ENCODE measurements at places on chromosomes 2 and 18. TPM values are rescaled to one million over a fixed set of nuclear protein-coding genes. Genes with fewer than 3 reads are reported as not detected.

- no peak for DNase-seq
These were observed 55.1 kb downstream of the LTBP1 start for GRCh38 chr2:33001823-33002222.

The EML6 gene
- total RNA-seq: 0.17 TPM

DNA sequence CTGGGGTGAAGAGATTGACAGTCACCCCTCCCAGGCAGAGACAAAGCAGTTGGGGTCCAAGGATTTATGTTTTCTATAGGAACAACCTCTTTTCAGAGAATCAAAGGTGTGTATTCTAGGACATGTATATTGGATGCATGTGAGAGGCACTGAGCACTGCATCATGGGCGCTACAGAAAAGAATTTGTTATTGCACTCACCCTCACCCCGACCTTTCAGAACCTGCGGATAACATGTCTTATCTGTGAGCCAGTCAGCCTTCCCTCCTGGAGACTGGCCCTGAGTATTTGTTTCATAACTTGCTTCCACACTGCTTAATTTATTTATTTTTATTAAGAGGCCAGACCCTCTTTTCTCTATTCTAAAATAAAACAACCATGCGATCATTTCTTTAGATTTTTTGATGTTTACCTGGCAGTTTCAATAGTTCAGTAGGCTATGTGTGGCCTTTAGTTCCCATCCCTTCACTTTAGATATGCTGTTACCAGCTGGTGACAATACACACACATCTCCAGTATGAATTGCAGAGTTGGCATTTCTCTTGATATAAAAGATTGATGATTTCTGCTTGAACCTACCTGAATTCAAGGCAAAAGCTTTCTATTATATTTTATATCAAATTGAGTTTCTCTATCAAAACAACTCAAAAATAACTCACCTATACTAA is 29.8 kb downstream of the FABP1 start:
- no peak for DNase-seq

- DNase-seq: peak; percentile 41
These were observed 33.0 kb downstream of the TMEFF2 start for GRCh38 chr2:192161656-192162290.

DNA sequence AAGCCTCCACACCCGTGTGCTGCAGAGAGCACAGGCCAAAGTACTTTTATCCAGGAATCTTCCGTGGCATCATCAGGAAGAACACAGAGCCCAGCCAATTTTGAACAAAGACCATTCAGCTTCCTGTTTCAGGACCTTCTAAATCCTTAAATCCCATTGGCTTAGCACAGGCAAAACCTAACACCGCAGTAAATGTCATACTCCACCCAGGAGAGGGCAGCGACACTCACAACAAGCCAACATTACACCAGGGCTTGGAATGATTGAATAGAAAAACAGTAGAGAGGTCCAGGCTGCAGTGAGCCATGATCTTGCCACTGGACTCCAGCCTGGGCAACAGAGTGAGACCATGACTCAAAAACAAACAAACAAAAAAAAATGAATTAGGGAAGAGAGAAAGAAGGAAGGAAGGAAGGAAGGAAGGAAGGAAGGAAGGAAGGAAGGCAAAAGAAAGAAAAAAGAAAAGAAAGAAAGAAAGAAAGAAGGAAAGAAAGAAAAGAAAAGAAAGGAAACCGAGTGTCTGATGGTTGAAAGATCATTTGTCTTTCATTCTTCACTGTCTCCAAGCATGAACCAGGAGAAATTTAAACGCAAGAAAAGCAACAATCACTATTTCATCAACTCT is 144.6 kb upstream of the SATB2 start:
- no peak for DNase-seq

GRCh38 chr18:52451256-52451655 is 111.3 kb downstream of the DCC start:
- no peak for DNase-seq

GRCh38 chr2:187263675-187264560 is 184.1 kb downstream of the CALCRL start:
- DNase-seq: peak; percentile 89

The EGR4 gene
- total RNA-seq: not detected

GRCh38 chr2:72003796-72004195 is 143.9 kb downstream of the CYP26B1 start:
- DNase-seq: no peak

DNA sequence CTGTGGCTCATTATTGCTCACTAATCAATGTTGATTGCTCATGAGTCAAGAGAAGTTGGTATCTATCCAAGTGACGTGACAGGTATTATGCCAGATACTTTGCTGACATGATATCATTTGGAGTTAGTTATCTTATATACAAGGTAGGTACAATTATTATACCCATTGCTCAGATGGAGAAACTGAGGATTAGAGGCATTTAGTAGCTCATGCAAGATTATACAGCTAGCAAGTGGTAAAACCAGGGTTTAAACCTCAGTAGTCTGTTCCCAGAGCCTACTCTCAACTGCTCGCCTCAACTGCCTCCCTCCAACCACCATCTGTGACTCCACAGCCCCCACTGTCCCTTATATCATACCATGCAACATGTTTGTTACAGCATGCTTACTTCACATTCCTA is 6.1 kb downstream of the FIGLA start:
- DNase-seq: no peak

DNA sequence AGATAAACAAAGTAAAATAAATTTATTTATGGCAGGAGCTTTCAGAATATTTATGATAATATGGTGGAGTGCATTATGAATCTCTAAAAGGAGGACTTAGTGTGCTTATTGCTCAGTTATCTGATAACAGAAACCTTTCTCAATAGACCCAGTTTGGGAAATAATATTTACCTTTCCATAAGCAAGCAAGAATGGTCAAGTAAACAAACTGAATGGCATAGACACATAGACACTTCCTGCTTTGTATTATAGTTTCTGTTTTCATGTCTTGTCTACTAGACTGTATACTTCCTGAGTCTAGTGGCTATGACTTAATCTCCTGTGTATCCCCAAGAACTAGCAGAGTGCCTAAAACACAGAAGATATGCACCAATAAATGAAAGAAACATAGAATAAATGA is 87.8 kb downstream of the UPP2 start:
- DNase-seq: no peak

GRCh38 chr2:43160778-43161177 is 65.6 kb downstream of the ZFP36L2 start:
- DNase-seq: no peak

Data from dermis blood vessel endothelial cell (primary cell).